ENCODE measurements at places on chromosomes 4 and X. TPM values are rescaled to one million over a fixed set of nuclear protein-coding genes. Genes with fewer than 3 reads are reported as not detected.
A peak's percentile ranks its signal among the peaks of the same experiment; 100 is the strongest.

DNA sequence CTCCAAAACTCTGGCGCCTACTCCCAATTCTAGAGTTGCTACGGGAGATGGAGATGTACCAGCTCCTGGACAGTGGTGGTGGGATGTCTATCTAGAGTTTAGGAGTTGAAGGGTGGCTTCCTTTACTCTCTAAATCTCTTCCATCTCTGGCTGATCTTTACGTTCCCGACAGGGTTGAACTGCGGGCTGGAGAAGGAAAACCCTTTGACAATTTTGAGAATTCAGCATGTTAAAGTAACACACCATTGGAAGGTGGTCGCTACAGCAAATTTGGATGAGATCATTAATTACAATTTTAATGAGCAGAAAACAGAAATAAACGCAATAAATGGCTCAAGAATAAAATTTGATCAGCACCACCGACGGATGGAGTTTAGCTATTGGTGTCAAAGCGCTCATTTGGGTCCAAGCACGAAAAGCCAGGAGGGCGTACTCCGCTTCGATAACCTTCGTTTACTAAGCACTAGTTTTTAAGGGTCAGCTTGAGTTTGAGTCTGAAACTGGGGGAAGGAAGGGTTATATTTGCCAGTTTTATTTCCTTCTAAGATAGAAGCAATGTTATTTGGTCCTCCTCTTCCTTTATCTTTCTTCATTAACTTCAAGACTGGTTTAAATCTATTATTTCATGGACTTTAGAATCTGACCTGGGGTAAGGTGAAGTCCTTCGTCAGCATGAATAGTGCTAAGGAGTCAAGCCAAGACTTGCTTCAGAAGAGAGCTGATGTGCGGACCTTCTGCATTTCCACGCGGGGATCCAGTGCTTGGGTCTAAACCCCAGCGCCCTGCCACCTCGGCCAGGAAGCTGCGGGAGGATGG is 1.5 kb upstream of the NKX6-1 start:
- H3K4me3 ChIP-seq = no peak overlapping the region
- peaks cover 31% of the 10 kb centered on the region for H3K4me1 ChIP-seq
- no peaks in the 10 kb centered on the region for H3K36me3 ChIP-seq
- no peak overlapping the region for H3K27ac ChIP-seq

- H3K4me3 ChIP-seq = no peak overlapping the region
- peaks cover 5% of the 10 kb centered on the region for H3K4me1 ChIP-seq
- no peak overlapping the region for H3K27ac ChIP-seq
- H3K27me3 ChIP-seq = peaks cover 13% of the 10 kb centered on the region
- no peaks in the 10 kb centered on the region for H3K36me3 ChIP-seq
- DNase-seq = no peak
Observed at GRCh38 chr4:140343303-140343702, 30.1 kb upstream of the SCOC start.

DNA sequence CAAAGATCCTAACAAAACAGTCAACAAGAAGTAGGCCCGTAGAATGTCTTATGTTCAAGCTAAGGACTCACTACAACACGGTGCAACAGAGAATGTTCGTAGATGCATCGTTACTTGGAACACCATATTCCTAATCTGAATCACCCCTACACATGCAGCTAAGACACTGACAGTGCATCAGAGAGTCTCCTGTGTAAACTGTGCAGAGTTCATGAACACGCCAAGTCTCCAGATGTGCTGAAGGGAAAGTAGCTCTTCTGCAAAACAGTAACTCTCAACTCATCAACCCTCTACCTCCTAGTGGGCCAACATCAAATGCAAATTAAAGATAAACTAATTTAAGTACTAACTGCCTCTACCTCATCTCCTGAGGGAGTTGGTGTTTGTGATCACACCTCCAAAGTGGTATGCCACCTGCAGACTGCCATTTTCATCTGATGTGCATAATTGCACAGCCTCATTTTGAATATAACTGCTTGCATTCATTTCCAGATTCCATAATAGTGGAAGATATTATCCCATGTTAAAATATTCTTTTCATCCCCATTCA is 73.5 kb downstream of the MOSPD2 start:
- H3K27me3 ChIP-seq = no peaks in the 10 kb centered on the region
- DNase-seq = no peak
- no peak overlapping the region for H3K4me3 ChIP-seq
- H3K36me3 ChIP-seq = no peaks in the 10 kb centered on the region
- no peak overlapping the region for H3K27ac ChIP-seq
- no peaks in the 10 kb centered on the region for H3K4me1 ChIP-seq

DNA sequence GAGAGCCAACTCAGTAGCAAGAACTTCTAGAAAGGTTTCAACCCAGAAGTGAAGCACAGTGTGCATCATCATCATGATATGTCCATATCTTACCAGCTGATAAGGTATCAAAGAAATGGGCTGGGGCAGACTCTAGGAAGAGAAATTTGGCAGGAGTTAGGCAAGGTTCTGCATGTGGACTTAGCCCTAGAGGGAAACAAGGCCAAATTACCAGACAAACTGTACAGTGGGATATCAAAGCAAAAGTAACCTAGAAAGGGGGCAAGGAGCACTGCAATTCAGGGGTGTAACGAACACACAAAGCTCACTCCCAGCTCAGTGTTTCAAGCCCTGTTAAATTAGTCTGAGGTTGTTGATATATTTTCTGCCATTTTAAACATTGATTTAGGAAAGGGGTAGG is 407.4 kb downstream of the SMARCA1 start:
- no peaks in the 10 kb centered on the region for H3K27me3 ChIP-seq
- H3K4me1 ChIP-seq = no peaks in the 10 kb centered on the region
- no peak overlapping the region for H3K4me3 ChIP-seq
- no peak for DNase-seq
- no peak overlapping the region for H3K27ac ChIP-seq

- H3K4me1 ChIP-seq = peaks cover 3% of the 10 kb centered on the region
- DNase-seq = no peak
- no peak overlapping the region for H3K4me3 ChIP-seq
- no peaks in the 10 kb centered on the region for H3K36me3 ChIP-seq
Observed at GRCh38 chr4:8030121-8030781, 90.6 kb upstream of the AFAP1 start.

GRCh38 chrX:110863883-110864282 is 68.3 kb upstream of the CHRDL1 start:
- no peak overlapping the region for H3K27ac ChIP-seq
- DNase-seq = no peak
- H3K36me3 ChIP-seq = no peaks in the 10 kb centered on the region
- no peak overlapping the region for H3K4me3 ChIP-seq
- no peaks in the 10 kb centered on the region for H3K27me3 ChIP-seq
- H3K4me1 ChIP-seq = no peaks in the 10 kb centered on the region

- peak; percentile 6 for DNase-seq
- no peak overlapping the region for H3K27ac ChIP-seq
- no peaks in the 10 kb centered on the region for H3K4me1 ChIP-seq
- no peak overlapping the region for H3K4me3 ChIP-seq
- no peaks in the 10 kb centered on the region for H3K27me3 ChIP-seq
Observed at GRCh38 chr4:187606581-187606980, 389.0 kb upstream of the ZFP42 start.

DNA sequence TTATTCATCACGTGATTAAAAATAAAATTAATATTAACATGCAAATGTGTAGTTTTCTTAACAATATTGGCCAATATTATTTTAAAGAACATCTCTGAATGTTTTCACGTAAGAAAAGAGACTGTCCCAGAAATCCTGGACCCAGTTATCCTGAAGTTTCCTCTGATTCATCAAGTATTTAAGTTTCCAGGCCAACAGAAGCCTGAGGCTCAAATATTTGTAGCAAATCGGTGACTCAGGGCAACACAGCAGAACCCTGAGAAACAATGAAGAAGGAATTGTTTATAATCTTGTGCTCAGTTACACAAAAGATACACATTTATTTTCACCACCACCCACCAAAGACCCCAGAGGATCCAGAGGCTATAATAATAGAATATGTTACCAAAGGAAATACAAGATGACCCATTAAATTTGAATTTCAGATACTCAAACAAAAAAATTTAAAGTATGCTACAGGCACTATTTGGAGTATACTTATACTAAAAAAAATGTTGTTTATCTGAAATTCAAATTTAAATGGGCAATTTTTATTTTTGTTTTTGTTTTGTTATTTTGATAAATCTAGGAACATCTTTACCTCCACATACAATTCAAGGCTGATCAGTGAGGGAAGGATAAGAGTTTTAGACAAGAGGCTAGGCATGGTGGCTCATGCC is 33.9 kb upstream of the SLC7A11 start:
- no peaks in the 10 kb centered on the region for H3K36me3 ChIP-seq
- H3K27me3 ChIP-seq = no peaks in the 10 kb centered on the region
- H3K4me1 ChIP-seq = no peaks in the 10 kb centered on the region

GRCh38 chr4:118012142-118012541 is 22.1 kb upstream of the NDST3 start:
- H3K4me3 ChIP-seq = no peak overlapping the region
- no peak for DNase-seq
- H3K27ac ChIP-seq = no peak overlapping the region

DNA sequence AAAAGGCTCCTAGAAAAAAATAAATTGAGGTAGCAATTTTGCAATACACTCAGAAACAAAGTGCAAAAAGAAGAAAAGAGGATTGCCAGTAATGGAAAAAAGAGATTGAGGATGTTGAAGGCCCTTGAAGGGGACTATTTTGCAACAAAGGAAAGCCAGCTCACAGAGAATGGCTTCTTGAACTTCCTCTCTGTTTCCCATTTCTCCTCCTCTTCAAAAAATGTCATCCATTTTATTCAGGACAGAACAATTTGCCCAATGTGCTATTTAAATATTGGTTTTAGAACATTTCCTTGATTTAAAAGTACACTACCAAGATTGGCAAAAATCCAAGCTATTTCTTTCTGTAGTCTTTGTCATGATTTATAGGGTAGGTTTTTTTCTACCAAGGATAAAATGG is 60.2 kb downstream of the GASK1B start:
- DNase-seq = no peak
- no peaks in the 10 kb centered on the region for H3K4me1 ChIP-seq
- no peak overlapping the region for H3K4me3 ChIP-seq
- no peaks in the 10 kb centered on the region for H3K27me3 ChIP-seq
- H3K36me3 ChIP-seq = no peaks in the 10 kb centered on the region

DNA sequence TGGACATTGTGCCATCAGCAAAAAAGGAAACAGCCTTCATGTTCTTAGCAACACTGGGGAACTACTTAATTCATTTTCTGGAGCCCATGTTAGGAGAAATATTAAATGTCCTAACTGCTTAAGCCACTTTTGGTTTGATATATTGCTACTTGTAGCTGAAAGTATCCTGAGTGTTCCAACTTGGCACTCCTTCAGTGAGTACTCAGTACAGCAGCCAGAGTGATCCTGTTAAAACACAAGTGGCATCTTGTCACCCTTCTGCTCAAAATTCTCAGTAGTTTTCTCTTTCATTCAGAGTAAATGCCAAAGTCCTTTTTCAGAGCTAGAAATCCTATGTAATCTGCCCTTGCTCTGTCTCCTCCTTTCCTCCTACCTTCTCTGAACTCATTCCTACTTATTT is 522.0 kb downstream of the GRID2 start:
- no peak overlapping the region for H3K4me3 ChIP-seq
- no peaks in the 10 kb centered on the region for H3K36me3 ChIP-seq
- H3K4me1 ChIP-seq = no peaks in the 10 kb centered on the region
- no peak for DNase-seq

DNA sequence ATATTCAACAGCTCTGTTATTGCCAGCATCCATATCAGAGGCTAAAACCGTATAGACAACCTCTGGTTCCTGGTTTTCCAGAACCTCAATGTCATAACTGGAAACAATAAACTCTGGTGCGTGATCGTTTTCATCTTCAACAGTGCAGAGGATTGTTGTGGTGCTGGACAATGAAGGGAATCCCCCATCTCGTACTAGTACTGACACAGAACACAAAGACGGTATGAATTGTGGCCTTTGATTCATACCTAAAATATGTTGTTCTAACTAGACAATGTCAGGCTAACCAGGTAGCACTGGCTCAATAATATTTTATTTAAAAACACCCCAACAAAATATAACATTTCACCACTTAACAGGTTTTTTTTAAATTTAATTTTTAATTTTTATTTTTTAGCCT is 186.9 kb downstream of the DCHS2 start:
- no peak for DNase-seq
- H3K4me3 ChIP-seq = no peak overlapping the region
- no peaks in the 10 kb centered on the region for H3K27me3 ChIP-seq
- no peaks in the 10 kb centered on the region for H3K36me3 ChIP-seq

- DNase-seq = no peak
- H3K36me3 ChIP-seq = no peaks in the 10 kb centered on the region
- H3K4me1 ChIP-seq = no peaks in the 10 kb centered on the region
- no peak overlapping the region for H3K4me3 ChIP-seq
Observed at GRCh38 chrX:5341902-5342301, 886.8 kb downstream of the NLGN4X start.

GRCh38 chrX:39304746-39305145 is 503.5 kb downstream of the MID1IP1 start:
- H3K4me3 ChIP-seq = no peak overlapping the region
- H3K36me3 ChIP-seq = no peaks in the 10 kb centered on the region
- no peak for DNase-seq
- peaks cover 21% of the 10 kb centered on the region for H3K4me1 ChIP-seq
- H3K27me3 ChIP-seq = no peaks in the 10 kb centered on the region

- H3K4me1 ChIP-seq = peaks cover 18% of the 10 kb centered on the region
- no peak for DNase-seq
- H3K4me3 ChIP-seq = no peak overlapping the region
- H3K36me3 ChIP-seq = peaks cover 33% of the 10 kb centered on the region
- H3K27me3 ChIP-seq = no peaks in the 10 kb centered on the region
- H3K27ac ChIP-seq = no peak overlapping the region
Observed at GRCh38 chr4:102525504-102525903, 24.3 kb downstream of the NFKB1 start.

DNA sequence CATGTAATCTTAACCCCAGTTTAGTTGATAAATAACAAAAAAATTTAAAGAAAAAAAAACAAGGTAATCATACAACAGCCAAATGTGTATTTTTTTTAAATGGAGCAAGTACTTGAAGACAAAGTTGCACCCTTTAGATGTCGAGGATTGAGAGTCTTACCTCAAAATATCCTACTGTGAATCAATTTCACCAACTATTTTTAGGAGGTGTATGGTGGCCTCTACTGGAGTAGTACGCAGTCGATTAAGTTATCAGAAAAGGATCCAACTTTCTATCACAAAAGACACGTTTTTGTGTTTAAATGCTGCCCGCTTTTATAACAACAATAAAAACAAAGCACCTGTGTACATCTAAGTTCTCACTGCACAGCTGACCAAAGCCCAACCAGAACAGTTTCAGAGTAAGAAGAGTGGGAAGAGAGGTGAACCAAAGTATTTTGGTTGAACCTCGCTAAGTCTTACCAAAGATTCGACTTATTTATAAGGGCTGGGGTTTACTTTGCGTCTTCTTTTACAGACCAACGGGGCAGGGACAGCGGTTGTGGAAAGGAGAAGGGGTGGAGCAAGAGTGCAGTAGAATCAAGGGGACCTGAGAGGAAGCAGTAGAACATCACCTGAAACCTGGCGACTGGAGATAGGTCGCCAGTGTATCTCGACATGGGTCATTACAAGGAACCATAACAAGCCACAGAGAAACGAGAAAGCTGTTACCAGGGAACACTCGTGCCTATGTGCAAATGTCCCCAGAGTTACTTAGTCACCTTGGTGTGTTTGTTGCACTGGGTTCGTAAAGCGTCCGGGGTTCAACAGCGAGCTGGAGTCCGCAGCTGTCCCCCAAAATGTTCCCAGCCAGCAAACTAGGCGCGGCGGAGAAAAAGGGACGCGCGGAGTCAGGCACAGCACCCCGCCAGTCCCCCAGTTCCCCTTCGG is 1.1 kb downstream of the RPS6KA6 start:
- H3K4me1 ChIP-seq = no peaks in the 10 kb centered on the region
- peak overlapping the region; percentile 38 for H3K4me3 ChIP-seq
- H3K27ac ChIP-seq = no peak overlapping the region
- H3K27me3 ChIP-seq = no peaks in the 10 kb centered on the region
- H3K36me3 ChIP-seq = no peaks in the 10 kb centered on the region

Gene VGLL1
- total RNA-seq = not detected

Gene GDPD2
- not detected for total RNA-seq

Gene TMEM150C
- not detected for total RNA-seq

Gene C4orf50
- total RNA-seq = 0.02 TPM

Gene GLRB
- total RNA-seq = not detected

Gene MAGEA11
- total RNA-seq = not detected

All from B cell (primary cell).